ENCODE measurements at places on chromosomes 16 and 17.
A peak's percentile ranks its signal among the peaks of the same experiment; 100 is the strongest.

DNA sequence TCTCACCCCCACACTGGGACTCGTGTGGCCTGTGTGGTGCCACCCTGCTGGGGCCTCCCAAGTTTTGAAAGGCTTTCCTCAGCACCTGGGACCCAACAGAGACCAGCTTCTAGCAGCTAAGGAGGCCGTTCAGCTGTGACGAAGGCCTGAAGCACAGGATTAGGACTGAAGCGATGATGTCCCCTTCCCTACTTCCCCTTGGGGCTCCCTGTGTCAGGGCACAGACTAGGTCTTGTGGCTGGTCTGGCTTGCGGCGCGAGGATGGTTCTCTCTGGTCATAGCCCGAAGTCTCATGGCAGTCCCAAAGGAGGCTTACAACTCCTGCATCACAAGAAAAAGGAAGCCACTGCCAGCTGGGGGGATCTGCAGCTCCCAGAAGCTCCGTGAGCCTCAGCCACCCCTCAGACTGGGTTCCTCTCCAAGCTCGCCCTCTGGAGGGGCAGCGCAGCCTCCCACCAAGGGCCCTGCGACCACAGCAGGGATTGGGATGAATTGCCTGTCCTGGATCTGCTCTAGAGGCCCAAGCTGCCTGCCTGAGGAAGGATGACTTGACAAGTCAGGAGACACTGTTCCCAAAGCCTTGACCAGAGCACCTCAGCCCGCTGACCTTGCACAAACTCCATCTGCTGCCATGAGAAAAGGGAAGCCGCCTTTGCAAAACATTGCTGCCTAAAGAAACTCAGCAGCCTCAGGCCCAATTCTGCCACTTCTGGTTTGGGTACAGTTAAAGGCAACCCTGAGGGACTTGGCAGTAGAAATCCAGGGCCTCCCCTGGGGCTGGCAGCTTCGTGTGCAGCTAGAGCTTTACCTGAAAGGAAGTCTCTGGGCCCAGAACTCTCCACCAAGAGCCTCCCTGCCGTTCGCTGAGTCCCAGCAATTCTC is 27.4 kb downstream of the STH start:
- no peak for DNase-seq

DNA sequence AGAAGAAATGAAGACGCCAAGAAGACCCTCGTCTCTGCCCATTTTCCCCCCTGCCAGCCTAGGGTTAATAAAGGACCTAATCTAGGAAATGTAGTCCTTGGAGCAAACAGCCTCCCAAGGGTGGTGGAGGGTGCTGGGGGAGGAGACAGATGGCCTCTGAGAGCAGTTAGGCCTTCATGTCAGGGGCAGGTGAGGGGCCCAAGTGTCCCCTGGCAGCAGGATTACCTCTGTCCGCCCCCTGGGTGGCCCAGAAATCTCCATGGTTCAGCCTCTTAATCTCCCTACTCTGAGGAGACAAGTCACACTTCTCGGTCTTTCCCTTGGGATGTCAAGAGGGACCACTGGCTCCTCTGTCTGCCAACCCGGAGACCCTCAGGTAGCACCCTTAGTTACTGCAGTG is 365.4 kb upstream of the TNRC6C start:
- DNase-seq = no peak

GRCh38 chr17:50009282-50009681 is 14.3 kb upstream of the DLX3 start:
- no peak for DNase-seq

DNA sequence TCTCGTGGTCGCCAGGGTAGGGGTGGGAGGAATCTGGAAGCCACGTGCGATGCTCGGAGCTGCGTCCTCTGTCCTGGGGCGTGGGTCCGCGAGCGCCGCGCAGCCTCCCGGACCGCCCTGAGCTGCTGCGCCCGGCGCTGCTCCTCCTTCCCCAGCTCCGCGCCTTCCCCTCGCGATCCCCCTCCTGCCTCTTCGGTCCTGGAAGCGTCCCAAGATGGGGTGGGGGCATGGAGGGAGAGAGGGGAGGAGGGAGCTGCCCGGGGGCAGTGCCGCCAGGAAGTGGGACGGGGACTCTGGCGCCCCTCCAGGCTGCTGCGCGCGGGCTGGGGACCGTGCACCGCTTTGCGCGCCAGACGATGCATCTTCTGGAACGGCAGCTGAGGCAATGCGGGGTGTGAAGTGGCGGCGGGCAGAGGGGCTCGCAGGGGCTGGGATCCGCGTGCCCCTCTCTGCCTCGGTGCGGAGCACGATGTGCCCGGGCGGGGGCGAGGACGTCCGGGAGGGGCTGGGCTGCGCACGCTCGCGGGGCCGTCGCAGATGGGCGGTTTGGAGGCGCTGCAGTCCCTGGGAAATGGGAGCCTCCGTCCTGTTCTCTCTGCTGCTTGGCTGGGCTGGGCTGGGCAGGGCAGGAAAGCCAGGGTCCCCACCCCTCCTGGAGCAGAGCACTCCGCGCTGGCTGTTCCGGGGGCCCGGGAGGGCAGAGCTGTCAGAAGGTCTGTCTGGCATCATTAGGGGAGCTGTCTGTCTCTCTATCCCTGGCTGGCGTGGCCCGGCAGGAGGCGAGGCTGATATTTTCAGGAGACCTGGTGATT is 388.0 kb downstream of the SEC14L1 start:
- peak; percentile 89 for DNase-seq

DNA sequence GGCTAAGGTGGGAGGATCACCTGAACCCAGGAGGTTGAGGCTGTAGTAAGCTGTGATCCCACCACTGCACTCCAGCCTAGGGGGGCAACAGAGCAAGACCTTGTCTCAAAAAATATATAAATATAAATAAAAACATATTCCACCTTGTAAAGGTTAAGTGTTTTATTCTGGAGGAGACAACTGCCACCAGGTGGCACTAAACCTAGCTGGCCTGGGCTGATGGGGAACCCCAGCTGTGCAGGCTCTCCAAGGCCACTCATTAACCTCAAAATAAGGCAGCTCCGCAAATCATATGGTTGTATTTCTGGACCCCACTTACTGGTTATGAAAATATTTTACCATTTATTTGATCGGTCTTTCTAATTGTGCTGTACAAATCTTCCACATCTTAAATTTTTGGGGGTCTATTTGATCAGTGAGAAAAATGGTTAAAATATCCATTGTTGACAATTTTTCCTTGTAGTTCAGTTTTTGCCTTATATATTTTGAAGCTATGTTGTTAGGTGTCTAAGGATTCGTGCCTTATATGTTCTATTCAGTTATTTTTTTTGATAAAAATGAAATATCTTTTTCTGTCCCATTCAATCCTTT is 8.5 kb upstream of the ICAM2 start:
- peak; percentile 71 for DNase-seq

DNA sequence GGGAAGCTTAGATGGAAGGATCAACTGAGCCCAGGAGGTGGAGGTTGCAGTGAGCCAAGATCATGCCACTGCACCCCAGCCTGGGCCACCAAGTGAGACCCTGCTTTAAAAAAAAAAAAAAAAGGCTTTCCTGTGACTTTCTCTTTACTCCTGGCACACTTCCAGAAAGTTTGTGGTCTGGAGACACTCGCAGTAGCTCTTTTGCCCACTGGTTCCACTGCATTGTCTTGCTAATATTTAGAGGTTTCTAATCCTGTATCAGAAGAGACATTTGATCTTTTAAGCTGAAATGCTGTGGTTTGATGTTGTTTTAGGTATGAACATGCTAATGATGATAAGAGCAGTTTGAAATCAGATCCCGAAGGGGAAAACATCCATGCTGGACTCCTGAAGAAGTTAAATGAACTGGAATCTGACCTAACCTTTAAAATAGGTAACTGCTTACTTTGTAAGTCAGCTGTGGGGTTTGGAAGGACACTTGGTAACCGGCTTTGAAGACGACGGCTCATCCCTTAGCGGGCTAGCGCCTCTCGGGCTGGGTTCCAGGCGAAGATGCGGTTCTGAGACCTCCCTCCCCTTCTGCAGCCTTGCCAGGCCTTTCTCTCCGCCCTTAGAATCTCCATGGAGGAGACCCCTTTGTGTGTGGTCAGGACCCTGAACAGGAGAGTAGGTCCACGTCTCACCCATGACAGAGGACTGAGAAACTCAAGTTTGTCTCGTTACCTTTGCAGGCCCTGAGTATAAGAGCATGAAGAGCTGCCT is 23.1 kb downstream of the NTAN1 start:
- no peak for DNase-seq

DNA sequence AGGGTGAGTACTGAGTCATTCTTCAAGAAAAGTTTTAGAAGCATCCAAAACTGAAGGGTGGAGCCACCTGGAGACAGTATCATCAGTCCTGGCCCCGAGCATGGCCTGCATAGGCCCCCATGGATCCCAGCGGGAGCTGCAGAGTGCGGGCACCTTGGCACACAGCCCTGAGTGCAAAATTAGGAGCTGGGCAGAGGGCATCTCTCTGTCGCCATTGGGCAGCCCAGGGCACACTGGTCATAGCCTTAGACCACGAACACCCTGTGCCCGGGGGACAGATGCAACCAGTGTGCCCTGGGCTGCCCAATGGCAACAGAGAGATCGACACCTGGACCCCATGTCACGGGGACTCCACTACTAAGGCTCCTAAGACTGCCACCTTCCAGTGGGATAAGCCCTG is 14.6 kb downstream of the MAPT start:
- DNase-seq = no peak

DNA sequence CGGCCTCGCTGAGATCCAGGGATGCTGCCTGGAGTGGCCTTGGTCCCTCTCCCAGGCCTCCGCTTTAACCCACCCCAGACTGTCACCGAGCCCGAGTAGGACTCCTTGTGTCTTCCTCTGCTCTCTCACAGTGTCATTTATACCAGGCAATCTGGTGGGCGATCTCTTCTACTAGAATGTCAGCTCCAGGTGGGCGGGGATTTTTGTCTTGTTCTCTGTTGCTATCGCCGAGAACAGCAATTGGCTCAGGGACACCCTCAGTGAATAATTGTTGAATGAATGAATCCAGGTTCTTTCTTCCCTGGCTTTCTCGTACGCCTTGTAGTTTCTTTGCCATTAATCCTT is 591 bp downstream of the DHX38 start:
- no peak for DNase-seq

GRCh38 chr16:65222049-65222448 is 100.2 kb upstream of the CDH11 start:
- no peak for DNase-seq

DNA sequence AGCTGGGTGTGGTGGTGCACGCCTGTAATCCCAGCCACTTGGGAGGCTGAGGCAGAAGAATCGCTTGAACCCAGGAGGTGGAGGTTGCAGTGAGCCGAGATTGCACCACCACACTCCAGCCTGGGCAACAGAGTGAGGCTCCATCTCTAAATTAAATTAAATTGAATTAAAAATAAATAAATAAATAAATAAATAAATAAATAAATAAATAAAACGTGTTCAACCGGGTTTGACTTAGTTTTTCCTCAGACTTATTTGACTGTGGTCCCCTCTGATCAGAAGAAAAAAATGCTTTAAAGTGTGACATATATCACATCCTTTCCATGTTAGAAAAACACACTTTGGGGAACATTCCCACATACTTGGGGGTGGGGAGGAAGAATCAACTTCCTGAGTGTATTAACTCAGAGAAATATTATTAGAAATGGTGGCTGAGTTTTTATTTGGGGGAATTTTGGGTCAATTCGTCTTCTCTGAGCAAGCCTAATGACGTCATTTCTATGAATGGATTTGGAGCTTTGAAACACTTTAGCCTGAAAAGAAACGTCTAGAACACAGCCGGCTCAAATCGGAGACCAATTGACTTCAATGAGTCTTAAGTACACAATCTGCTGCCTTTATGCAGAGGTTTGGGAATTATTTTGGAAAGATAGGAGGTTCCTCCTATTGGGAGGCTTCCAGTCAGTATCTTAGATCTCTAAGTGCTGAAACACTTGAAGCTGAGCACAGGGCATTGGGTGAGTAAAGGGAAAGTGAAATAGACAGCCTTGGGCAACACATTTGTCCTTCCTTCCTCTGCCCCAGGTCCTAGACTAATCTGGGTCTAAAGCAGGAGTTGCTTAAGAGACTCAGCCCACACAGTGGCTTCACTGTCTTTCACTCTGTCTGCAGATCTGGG is 132.6 kb downstream of the PITPNC1 start:
- no peak for DNase-seq

- DNase-seq = no peak
Observed at GRCh38 chr16:89295915-89296314, 78.4 kb downstream of the ZNF778 start.

DNA sequence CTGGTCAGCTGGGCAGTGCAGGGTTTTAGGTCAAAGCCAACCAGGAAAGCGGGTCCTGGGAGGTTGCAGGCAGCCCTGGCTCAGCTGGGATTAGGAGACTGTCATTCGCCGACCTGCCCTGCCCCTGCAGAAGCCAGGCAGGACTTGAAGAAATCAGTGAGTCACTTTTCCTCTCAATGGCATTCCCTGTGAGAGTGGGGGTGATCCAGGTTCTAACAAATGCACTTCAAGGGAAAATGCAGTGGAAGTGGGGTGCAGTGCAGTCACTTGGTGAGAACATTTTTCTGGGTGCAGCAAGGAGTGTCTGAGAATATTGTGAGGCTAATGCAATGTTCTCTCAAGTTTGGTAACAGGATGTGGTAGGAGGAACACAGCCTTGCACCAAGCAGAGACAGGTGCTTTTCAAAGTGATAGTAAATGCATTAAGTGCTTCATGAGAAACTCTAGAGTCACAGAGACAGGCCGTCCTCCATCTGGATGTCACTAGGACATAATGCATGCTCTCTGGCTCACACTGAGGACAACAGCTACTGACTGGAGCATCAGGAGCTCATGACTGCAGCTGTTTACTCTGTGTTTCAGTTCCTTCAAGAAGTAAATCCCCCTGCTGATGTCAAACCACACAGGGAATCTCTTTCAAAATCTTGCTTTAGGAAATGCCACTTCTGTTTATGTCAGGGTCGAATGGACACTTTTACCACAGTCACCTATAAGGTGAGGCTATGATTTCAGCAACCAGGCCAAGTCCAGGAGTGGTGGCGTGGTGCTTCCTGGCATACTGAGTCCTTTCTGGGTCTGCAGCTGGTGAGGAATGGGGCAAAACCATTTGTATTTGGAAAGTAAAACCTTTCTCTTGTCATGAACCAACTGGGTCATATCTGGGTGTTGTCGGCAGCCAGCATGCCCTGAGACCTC is 16.7 kb downstream of the CDK5R1 start:
- DNase-seq = no peak

DNA sequence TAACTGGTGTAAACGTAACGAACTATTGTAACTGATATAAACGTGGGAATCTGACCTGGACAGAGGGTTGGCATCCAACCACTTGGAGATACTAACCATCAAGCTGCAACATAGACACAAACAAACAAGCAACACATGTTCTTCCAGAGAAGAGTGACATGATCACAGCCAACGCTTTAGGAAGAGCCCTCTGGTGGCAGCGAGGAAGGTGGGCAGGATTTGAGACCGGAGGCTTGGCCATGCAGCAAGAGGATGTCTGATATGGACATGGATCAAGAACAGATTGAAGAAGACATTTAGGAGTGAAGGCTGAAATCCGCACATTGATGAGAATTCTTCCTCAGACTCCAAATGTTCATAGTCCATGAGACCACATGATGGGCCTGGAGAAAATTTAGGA is 40.3 kb upstream of the TNRC6A start:
- DNase-seq = peak; percentile 59
